ENCODE measurements at places on chromosomes 3 and 15.

- DNase-seq: no peak
These were observed 268.5 kb downstream of the SHQ1 start for GRCh38 chr3:72579581-72580245.

- no peak for DNase-seq
These were observed 28.6 kb downstream of the CHP1 start for GRCh38 chr15:41259546-41260189.

DNA sequence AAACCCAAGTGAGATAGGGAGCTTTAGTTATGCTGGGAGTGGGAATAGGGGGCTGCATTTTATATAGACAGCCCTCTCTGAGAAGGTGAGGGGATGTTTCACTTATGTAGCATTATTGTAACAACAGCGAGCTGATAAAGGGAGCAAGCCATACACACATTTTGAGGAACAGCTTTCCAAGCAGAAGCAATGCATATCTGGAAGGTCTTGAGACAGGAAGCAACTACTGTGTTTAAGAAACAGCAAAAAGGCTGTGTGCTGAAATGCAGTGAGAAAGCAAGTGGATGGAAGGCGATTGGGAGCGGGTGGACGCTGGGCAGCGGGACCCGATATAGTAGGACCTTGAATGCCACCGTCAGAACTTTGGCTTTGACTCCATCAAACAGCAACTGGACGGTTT, 155.9 kb upstream of the TBL1XR1 start:
- no peak for DNase-seq

DNA sequence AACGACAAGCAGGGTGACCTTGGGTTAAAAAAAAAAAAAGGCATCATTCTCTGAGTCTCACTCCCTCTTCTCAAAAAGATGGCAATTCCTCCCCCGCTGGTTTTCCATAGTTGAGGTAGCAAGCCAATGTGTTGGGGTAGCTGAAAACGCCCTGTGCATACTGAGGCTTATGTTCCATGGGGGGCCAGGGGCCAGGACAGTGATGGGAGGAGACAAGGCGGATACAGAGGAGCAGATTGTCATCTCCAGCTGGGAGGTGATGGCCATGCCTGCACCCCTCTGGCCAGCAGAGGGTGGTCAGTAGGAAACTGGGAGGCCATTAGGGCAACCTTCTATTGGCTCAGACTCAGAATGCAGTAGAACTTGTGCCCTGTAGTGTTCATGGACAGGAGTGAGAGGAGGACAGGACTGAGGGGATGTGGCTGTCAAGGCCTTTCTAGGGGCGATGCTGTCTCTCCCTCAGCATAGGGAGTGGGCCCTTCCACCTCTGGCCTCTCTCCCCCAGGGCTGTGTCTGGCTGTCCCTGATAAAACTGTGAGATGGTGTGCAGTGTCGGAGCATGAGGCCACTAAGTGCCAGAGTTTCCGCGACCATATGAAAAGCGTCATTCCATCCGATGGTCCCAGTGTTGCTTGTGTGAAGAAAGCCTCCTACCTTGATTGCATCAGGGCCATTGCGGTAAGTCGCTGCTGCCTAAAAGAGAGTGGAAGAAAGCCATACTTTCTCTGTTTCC, 1.9 kb downstream of the TF start:
- DNase-seq: no peak

DNA sequence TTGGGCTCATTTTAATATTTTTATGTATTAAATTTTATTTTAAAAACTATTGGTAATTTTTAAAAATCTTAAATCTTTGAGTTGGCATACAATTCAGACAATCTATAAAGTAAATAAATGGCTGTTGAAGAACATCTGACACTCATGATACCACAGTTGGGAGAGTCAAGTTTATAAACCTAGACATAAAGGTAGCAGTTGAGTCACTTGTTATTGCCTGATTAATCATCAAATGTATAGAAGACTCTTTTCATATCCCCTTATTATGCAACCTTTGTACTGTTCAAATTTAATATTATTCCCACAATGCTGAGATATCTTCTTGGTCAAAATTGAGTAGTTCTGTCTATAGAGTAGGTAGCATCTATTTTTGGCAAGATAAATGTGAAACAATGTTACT, 19.6 kb downstream of the PAQR9 start:
- no peak for DNase-seq

DNA sequence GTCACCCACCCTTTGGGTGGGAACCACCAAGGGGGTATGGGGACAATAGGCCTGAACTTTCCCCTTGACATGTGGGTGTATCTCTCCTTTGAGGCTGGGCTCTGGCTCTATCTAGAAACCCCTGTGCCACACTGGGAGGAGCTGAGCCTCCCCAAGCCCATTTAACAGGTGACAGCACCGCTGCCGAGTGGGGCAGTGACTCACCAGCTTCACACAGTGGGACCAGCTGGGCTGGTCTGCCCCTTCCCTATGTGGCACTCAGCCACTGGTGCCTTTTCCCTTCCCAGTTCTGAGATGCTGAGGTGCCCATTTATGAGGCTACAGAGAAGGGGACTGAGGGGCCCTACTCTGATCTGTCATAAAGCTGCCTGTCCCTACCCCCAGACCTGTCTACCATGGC, 5.1 kb downstream of the PSTPIP1 start:
- no peak for DNase-seq

GRCh38 chr3:40172560-40172959, 136.9 kb upstream of the EIF1B start:
- DNase-seq: no peak

- DNase-seq: no peak
These were observed 129.1 kb downstream of the RAP2B start for GRCh38 chr3:153291059-153291685.

- peak; percentile 47 for DNase-seq
These were observed 249.9 kb downstream of the ROBO1 start for GRCh38 chr3:79517766-79518413.

- peak; percentile 37 for DNase-seq
These were observed 272.5 kb downstream of the ZBTB20 start for GRCh38 chr3:114874522-114874971.

DNA sequence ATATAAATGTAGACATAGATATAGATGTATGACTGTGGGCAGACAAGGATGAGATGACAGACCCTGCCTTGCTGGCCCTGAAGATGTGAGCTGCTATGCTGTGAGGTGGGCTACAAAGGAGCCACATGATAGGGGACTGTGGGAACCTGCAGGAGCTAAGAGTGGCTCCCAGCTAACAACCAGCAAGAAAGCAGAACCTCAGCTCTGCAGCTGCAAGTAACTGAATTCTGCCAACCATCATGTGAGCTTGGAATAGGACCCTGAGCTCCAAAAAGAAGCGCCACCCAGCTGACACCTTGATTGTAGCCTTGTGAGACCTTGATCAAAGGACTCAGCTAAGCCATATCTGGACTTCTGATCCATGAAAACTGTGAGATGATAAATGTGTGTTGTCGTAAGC, 123.3 kb upstream of the GRM7 start:
- DNase-seq: no peak

- no peak for DNase-seq
These were observed 523.2 kb upstream of the NAALADL2 start for GRCh38 chr3:174335910-174336309.

- no peak for DNase-seq
These were observed 93.3 kb downstream of the ADAMTSL3 start for GRCh38 chr15:83747050-83747717.

- DNase-seq: no peak
These were observed 6.4 kb downstream of the NUDT16 start for GRCh38 chr3:131387796-131388489.

Measured in NCI-H446 (cell line).